GM12892 (cell line): ENCODE measurements at places on chromosomes 4 and X.

- no peak for DNase-seq
Observed at GRCh38 chrX:10974920-10975319, 136.2 kb upstream of the HCCS start.

- DNase-seq = no peak
Observed at GRCh38 chr4:38582889-38583470, 81.0 kb upstream of the KLF3 start.

- no peak for DNase-seq
Observed at GRCh38 chr4:105599932-105600655, 47.7 kb downstream of the ARHGEF38 start.

DNA sequence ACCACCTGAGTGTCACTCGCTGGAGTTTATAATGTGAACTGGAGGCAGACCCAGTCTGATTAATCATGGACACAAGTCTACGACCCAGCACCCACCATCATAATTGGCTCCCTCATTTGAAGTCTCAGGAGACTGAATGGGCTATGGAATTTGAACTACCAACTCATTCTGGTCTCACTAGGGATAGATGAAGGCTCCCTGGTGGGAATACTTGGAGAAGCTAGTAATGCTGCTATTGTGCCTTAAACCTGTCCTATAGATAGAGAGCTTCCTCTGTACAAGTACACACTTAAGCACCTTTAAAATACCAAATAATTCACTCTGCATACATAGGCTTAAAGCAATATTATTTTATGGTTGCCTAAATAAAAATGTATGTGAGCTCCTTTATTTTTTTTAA, 90.8 kb upstream of the SMARCAD1 start:
- DNase-seq = no peak

GRCh38 chrX:10926404-10926803, 184.7 kb upstream of the HCCS start:
- DNase-seq = no peak

- no peak for DNase-seq
Observed at GRCh38 chr4:79847411-79847810, 225.6 kb downstream of the ANTXR2 start.

DNA sequence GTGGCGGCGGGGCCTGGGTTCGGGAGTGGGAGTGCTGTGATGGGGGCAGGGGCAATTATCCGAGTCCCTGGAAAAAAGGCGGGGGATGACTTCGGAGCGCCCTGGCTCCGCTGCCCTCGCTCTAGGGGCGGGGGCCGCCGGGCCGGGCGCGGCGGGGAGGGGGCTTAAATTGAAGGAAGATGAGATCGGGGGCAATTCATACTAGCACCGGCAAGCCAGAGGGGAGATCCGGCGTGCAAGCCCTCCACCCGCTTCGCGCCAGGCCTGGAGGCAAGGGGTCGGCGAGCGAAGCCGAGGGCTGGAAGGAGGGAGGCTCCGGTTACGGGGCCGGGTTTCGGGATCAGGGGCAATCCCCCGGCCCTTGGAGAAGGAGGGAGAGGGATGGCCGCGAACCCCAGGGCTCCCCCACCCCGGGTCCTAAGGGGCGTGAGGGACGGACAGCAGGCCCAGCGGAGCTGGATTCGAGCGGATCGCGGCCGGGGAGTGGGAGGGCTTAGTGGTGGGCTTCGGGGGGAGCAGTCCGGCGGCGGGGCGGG, 1.2 kb downstream of the BCORL1 start:
- no peak for DNase-seq

DNA sequence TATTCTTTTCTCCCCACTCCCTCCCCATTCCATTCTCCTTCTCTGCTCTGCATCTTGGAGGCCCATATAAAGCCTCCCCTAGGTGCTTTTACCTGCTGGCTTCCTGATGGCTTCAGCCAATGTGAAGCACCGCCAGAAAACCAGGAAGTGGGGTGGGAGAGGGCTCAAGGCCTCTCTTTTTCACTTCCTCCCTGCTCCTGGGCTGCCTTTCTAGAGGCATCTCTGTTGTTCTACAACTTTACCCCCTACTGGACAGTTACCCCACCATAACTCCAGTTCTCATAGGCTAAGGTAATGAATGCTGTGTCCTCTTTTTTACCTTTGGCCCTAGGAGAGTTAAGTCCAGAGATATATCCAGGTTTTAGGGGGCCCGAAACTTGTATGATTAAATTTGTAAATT, 62.4 kb upstream of the PPARGC1A start:
- no peak for DNase-seq

- DNase-seq = no peak
Observed at GRCh38 chr4:76718831-76719230, 179.1 kb downstream of the SOWAHB start.

- DNase-seq = no peak
Observed at GRCh38 chrX:28693101-28693500, 105.9 kb downstream of the IL1RAPL1 start.

GRCh38 chr4:77833126-77833724, 14.1 kb upstream of the CNOT6L start:
- DNase-seq = no peak

GRCh38 chrX:47175588-47175980, 18.0 kb upstream of the UBA1 start:
- peak; percentile 11 for DNase-seq

GRCh38 chrX:142977128-142977914, 48.4 kb upstream of the SPANXN4 start:
- DNase-seq = no peak
